Cardiac fibroblast (primary cell): ENCODE measurements at places on chromosomes 4 and X.

GRCh38 chr4:26201120-26201519, 119.7 kb upstream of the RBPJ start:
- no peak for DNase-seq

DNA sequence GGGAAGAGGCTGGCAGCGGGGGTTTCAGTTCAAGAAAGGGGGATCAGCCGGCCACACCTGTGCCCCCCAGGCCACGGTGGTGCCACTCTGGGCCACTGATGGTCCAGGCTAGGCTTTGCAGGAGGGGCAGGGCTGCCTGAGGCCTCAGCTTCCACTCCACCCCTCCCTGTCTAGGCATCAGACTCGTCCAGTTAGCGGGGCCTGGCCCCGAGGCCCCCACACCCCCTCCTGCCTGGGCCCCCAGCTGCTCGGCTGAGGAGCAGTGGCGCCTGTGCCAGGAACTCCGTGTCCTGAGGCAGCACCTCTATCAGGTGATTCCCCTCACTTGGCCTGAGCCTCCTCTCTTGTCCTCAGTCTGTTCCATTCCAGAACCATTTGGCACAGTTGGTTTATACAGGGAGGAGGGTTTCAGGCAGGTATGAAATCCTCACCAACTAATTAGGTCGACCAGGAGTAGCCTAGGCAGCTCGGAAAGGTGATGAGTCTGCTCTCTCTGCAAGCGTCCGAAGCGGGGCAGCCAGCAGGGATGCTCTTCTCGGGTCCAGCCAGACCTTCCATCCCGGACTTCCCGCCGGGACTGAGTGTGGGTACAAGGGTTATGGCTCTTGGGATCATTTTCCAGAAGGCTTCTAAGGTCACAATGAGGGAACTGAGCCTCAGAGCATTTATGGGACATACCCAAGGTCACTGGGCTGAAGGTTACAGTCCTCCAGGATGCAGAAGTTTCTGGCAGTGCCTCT, 2.1 kb downstream of the NSG1 start:
- no peak for DNase-seq

DNA sequence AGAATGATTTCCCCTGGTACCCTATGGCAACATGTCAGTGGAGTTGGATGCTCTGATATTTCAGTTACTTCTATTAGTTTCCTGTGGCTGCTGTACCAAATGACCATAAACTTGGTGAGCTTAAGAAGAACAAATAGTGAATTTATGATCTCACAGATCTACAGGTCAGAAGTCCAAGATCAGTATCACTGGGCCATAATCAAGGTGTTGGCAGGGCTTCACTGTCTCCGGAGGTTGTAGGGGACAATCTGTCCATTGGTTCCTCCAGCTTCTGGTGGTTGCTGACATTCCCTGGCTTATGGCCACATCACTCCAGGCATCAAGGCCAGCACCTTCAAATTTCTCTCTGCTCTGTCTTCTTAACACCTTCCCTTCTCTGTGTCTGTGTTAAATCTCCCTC, 37.9 kb upstream of the ELOVL6 start:
- DNase-seq: no peak

GRCh38 chr4:148730766-148731165, 288.6 kb upstream of the NR3C2 start:
- no peak for DNase-seq

GRCh38 chrX:39335513-39336235, 534.4 kb downstream of the MID1IP1 start:
- DNase-seq: no peak

GRCh38 chr4:55409468-55410171, 13.9 kb downstream of the TMEM165 start:
- peak; percentile 62 for DNase-seq

- no peak for DNase-seq
Measured at GRCh38 chr4:127920521-127920920, 39.8 kb downstream of the PLK4 start.

- peak; percentile 49 for DNase-seq
Measured at GRCh38 chr4:155952501-155952901, 1.2 kb downstream of the CTSO start.

DNA sequence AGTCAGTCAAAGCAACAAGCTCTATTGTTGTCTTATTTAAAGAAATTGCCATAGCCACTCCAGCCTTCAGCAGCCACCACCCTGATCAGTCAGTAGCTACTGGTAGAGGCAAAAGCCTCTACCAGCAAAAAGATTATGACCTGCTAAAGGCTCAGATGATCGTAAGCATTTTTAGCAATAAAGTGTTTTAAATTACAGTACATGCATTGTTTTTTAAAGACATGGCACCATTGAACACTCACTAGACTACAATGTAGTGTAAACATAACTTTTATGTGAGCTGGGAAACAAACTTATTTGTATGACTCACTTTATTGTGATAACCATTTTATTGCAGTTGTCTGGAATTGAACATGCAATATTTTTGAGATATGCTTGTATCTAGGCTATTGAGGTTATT, 32.3 kb upstream of the DYNLT3 start:
- DNase-seq: no peak

DNA sequence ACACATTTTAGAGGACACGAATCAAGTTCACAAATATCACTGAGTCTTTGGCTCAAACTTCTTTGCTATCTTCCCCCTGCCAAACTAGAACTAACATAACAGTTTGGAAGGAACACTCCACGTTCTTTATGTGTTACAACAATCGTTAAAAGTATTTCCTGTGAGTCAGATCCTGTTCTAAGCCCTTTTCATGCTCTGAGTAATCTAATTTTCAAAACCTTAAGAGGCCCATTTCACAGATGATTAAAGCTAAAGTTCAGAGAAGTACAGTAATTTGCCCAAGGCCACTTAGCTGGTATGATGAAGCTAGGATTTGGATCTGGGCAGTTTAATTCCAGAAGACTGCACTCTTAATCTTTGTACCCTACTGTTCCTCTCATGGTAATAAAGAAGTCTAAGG, 854.4 kb upstream of the INTU start:
- DNase-seq: peak; percentile 78

- no peak for DNase-seq
Measured at GRCh38 chr4:139146926-139147629, 29.9 kb downstream of the ELF2 start.

DNA sequence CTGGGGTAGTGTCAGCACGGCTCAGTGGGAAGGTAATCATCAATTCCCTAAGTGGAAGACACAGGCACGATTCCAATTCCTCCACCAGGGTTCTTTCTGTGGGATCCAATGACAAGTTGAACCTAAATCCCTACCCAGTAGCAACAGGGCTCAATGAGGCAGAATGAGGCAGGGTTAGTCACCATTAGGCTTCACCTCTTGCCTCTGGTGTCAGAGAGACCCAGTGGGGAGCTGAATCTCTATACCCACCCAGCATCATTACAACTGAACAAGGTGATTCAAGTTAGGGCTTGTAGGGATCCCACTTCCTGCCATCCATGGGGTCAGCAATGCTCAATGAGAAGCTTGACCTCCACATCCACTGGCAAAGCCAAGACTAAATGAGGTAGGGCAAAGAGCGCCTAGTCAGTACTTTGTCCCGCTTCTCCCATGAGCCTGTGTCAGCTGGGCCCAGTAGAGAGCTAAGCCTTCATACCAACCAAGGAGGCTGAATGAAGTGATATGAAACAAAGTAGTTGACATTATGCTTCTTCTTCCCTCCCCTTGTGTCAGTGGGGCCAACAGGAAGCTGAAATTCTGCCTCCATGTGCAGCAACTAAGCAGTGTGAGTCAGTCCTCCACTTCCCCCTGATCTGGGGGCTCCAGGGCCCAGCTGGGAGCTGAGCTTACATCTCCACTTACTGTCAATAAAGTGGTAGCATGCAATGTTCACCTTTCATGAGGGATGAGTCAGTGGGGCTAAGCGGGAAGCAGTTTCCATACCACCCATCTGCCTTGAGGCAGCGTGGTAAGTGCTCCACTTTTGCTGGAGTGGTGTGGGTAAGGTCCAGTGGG, 36.4 kb upstream of the RBM41 start:
- DNase-seq: peak; percentile 3

GRCh38 chrX:76919761-76920160, 492.3 kb downstream of the MAGEE1 start:
- no peak for DNase-seq

- peak; percentile 70 for DNase-seq
Measured at GRCh38 chrX:25600776-25601175, 537.4 kb upstream of the MAGEB18 start.

- peak; percentile 19 for DNase-seq
Measured at GRCh38 chr4:71609167-71609566, 174.7 kb downstream of the GC start.

DNA sequence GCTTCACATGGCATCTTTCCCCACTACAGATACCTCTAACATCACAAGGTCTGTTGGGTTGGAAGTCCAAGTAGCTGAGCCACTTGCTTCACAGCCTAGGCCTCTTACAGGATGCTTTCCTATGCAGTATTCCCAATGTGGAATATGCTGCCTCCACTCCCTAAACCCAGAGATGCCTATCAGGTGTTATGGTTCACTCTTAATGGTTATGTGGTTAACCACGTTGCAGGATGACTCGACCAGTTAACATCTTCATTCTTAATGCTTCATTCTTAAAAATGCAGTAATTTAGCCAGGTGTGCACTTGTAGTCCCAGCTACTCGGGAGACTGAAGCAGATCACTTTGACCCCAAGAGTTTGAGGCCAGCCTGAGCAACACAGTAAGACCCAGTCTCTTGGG, 24.2 kb downstream of the HAUS3 start:
- DNase-seq: peak; percentile 35

GRCh38 chrX:12325171-12325570, 186.9 kb downstream of the FRMPD4 start:
- DNase-seq: no peak

DNA sequence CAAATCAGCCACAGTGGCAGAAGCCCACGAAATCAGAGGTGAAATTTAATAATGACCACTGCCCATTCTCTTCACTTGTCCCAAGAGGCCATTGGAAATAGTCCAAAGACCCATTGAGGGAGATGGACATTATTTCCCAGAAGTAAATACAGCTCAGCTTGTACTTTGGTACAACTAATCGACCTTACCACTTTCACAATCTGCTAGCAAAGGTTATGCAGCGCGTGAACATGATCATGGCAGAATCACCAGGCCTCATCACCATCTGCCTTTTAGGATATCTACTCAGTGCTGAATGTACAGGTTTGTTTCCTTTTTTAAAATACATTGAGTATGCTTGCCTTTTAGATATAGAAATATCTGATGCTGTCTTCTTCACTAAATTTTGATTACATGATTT, at the start of gene F9:
TSS of gene F9 (plus strand) at position 190 of the 400 bp plus-strand sequence. CDS start at position 216, 26 bp downstream.
- no peak for DNase-seq

- peak; percentile 75 for DNase-seq
Measured at GRCh38 chr4:139223682-139224317, 46.8 kb upstream of the ELF2 start.

- no peak for DNase-seq
Measured at GRCh38 chr4:1538941-1539772, 132.9 kb upstream of the NKX1-1 start.

- peak; percentile 77 for DNase-seq
Measured at GRCh38 chr4:88939697-88940096, 117.3 kb downstream of the FAM13A start.

DNA sequence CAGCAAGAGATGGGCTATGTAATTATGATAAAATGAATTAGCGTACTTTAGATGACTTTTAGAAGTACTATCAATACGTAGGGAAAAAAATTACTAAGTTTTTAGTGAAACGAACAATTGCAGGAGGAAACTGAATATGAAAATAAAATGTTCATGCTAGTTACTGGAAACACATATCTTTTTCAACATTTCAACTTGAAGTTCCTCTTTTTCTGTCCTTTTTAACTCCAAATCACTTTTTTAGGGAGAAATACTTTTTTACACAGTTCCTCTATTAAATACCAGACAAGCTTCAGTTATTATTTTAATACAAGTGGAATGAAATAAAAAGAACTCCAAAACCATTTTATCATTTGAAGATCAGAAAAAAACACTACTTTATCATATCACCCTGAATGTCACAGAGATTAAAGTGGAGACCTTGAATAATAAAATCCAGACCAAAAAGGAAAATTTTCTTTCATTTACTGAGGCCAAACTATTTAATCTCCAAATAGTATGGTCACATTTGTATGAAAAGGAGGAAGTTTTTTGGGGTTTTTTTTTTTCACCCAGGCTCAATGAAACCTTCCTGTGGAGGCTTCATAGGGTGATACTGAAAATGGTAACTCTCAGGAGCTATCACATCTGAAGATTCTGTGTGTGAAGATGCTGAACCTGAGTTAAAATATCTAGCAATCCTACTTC, 306.2 kb downstream of the INPP4B start:
- no peak for DNase-seq

- DNase-seq: no peak
Measured at GRCh38 chr4:53644607-53645006, 53.3 kb upstream of the LNX1 start.

DNA sequence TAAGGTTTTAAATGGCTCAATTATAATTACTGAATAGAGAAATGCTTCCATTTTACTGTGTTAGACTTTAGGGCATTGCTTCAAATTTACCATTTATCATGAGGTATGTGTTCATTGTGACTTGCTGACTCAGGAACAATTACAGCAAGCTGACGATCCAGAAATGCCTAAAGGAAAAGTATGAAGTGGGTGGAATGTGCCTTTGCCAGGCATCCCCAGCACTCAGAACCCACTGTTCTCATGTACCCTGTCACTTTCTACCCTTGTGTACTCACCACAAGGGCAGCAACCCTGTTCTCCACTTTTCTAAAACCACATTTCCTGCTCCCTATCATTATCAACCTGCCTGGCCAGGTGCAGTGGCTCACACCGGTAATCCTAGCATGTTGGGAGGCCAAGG, 41.5 kb downstream of the QRFPR start:
- no peak for DNase-seq

DNA sequence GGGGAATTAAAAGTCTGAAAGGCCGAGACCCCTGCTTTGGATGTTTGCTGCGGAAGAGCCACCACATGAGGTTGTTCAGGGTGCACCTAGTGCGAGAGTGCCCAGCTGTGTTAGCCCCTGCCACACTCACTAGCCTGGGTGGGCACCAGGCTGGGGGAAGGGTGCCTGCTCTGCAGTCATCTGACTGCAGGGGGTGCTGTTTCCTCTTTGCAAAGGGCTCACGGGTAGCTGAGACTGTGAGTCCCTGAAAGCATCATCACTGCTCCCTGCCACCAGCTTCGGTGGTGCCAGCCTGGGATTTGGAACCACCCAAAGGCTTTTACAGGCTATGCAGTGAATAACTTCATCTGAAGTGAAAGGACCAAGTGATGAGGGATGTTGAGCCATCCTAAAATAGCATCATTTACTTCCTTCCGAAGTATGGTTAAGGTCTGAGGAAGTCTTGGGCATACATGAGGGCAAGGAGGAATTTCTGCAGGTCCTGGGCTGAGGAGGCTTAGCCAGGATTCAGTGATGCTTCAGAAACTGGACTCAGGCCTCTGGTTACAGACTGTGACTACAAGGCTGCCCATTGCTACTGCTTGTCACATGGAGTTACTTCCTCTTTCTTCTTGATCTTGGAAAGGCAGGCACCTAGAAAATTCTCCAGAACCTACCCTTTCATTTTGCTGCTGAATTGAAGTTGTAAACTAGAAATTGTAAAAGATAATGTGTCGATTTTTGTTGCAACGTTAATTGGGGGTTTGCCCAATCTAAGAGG, 293.2 kb upstream of the PRPS2 start:
- no peak for DNase-seq
